H54 (cell line): ENCODE measurements at places on chromosomes 2 and 18.

- no peak for DNase-seq
These were observed 12.5 kb upstream of the TNFAIP6 start for GRCh38 chr2:151344906-151345305.

- DNase-seq = no peak
These were observed 41.6 kb downstream of the TBC1D8 start for GRCh38 chr2:101109451-101110118.

GRCh38 chr2:41878056-41878455 lies 169.8 kb upstream of the PKDCC start:
- DNase-seq = no peak

- no peak for DNase-seq
These were observed 105.1 kb upstream of the STON1 start for GRCh38 chr2:48424866-48425265.

DNA sequence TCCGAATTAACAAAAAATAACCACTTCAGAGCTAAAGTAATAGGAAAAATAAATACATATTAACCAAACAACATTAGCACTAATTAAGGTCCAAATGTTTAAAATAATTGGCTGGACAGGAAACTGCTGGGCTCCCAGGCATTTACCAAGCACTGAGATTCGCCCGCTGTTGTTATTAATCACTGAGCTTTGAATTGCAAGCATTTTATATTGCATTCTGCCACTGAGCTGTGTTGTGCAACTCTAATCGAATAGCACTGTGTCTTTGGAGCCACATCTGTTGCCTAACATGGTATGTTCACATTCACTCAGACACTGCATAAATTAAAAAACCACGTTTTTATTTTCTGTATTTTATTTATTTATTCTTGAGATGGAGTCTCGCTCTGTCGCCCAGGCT lies 88.9 kb downstream of the SOWAHC start:
- no peak for DNase-seq

DNA sequence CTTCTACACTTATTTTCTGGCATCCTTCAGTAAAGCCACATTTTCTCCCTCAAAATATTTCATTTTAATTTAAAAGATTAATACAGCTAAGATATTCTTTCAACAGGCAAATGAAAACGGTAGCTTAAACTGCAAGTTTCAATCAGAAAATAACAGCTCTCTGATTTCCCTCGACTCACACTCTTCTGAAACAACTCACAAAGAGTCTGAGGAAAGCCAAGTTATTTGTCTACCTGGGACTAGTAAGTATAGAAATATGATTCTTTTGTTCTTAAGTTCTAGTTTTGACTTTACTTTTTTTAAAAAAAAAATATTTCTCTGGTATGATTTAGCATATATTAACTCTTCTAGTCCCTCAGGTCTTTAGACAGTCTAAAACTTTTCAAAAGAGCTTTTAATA lies 27.2 kb downstream of the CEP192 start:
- DNase-seq = no peak

- DNase-seq = peak; percentile 86
These were observed 17.0 kb upstream of the HPCAL1 start for GRCh38 chr2:10285556-10286198.
